Colonic mucosa (tissue), 4 donors: ENCODE measurements at places on chromosomes 6 and 20.

DNA sequence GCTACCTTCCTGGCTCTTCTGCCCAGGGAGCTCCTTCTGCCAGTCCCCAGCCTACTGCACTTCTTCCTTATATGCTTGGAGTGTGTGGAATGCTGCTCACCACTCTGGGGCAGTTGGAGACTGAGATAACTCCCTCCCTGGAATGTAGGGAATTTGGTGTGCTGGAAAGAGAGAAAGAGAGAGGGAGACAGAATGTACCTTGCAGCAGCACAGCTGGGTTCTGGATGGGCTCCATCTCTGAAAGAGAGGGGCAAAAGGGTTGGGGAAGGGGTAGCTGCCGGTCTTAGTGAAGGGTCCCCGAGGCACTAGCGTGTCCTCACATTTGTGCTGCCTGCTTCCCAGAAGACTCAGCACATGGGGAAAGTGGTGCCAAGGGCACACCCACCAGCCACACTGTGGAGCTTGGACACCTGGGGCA is 40.2 kb upstream of the DDR1 start:
- no peak for DNase-seq

DNA sequence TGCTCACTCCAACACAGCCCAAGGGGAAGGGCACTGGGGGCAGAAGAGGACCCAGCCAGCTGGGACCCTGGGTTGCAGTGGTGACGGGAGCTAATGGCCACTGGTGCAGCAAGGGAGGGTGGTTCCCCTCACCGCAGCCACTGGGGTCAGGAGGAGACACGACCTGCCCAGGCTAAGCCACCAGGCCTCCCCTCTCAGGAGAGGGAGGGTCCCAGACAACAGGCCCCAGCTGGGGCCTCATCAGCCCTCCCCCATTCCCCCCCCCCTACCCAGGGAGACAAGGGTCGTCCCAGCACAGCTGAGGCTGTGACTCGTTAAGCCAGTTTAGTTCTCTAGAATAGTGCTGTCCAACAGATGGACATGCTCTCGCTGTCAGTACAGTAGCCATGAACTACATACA is 17.3 kb upstream of the MATN4 start:
- DNase-seq = no peak

GRCh38 chr6:18142591-18142861 is 12.4 kb downstream of the TPMT start:
- no peak for DNase-seq

- DNase-seq = no peak
These were observed 5.9 kb upstream of the TCEA2 start for GRCh38 chr20:64056889-64057627.

GRCh38 chr6:72031471-72031870 is 145.1 kb downstream of the RIMS1 start:
- DNase-seq = no peak

DNA sequence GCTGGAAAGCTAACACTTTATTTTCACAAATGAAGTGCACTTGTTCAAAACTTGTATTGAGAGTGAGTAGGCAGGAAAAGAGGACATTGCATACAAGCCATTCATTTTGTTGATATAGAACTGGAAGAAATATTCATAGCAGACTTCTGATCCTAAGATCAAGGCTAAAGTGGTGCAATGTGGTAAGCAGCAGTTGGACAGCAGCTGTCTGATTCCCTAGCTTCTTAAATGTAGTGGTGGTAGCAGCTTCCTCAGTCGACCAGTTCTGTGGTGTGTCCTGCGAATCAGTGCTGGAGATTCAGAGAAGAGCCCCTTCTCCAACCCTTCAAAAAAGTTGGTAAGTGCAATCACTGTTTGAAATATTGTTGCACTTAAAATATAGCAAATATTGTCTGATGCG is 281.7 kb upstream of the GJE1 start:
- no peak for DNase-seq

GRCh38 chr6:63441266-63441956 is 121.6 kb upstream of the LGSN start:
- no peak for DNase-seq

GRCh38 chr6:53591873-53592272 is 47.0 kb upstream of the GCLC start:
- DNase-seq = no peak

GRCh38 chr6:170056278-170056711 is 234.6 kb downstream of the DLL1 start:
- DNase-seq = no peak

GRCh38 chr6:67030861-67031260 is 1323.8 kb upstream of the EYS start:
- DNase-seq = no peak

DNA sequence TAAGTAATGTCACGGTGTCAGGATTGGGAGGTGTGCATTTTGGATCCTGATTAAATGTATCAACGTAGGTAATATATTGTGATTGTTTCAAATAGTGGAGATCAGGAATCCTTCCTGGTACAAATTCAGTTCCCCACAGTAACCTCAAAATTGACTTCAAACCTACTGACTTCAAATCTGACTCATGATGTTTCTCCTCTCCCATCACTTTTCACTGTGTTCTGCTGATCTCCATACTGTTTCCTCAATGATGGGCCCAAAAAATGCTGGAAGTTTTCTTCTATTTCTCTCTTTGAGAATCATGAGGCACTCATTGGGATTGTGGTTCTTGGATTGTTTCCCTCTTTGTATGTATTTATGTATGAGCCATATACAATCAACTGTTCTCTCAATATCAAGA is 35.9 kb downstream of the LAMA2 start:
- no peak for DNase-seq

DNA sequence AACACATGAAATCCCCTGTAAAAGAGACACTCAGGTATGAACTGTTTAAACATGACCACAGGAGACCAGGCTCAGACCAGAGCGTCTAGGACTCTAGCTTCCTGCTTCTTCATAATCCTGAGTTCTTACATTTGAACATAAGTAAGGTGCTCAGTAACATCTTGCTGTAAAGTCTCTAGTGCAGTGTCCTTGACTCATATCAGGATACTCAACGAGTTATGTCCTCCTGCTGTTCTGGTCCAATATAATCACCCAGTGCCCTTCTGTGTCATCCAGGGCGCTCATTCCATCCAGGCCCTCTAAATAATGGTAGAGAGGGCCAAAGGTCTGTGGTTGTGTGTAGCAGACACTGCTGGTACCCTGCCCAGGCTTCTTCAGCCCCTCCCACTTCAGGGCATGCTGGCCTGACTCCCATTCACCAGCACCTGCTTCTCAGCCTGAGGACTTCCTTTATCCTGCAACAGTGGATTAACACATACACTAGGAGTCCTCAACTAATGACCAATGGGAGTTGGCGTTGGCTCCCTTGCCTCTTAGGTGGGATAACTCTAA is 66.8 kb upstream of the MOCS1 start:
- DNase-seq = no peak
